ENCODE measurements at places on chromosomes 1 and 21. TPM values are rescaled to one million over a fixed set of nuclear protein-coding genes. Genes with fewer than 3 reads are reported as not detected.

The SH2D2A gene
- total RNA-seq, result 2.1 TPM

The GPR161 gene
- 5.8 TPM for total RNA-seq

The KRTAP12-2 gene
- not detected for total RNA-seq

The PRAMEF33 gene
- total RNA-seq, result not detected

The ENAH gene
- 197 TPM for total RNA-seq

The LRRN2 gene
- not detected for total RNA-seq

The RIPK4 gene
- 28.0 TPM for total RNA-seq

The FABP3 gene
- 0.50 TPM for total RNA-seq

Measured in nasal cavity respiratory epithelium epithelial cell of viscerocranial mucosa (primary cell).